ENCODE measurements at places on chromosomes 16 and 17. TPM values are rescaled to one million over a fixed set of nuclear protein-coding genes. Genes with fewer than 3 reads are reported as not detected.

- no peak for DNase-seq
Measured at GRCh38 chr17:77427391-77427991, 286.7 kb downstream of the SEC14L1 start.

GRCh38 chr17:51710634-51710979, 447.9 kb downstream of the CA10 start:
- DNase-seq = no peak

DNA sequence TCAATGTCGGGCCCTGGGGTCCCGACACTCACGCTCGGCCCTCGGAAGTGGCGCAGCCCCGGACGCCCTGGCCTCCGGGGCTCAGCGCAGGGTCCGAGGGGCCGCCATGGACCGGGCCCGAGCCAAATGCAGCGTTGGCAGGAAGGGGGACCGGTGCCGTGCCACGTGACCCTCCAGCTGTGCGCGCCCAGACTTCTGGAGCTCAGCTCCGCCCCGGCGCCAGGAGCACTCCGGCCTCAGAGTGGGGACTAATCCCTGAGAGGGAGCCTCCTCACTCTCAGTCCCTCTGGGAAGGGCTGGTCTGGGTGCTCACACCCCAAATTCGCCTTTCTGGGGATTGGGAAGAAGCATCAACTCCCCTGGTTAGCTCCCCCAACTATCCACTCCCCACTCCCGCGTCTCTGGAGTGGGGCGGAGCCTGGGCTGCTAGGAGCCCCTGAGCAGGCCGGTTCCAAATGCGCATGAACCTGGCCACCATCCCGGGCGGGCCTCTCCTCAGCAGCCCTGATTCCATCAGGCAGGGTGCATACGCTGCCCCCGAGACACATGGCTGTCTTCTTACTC, at the start of gene B3GNT9:
Gene B3GNT9 (minus strand): TSS at position 166 of the 564 bp plus-strand sequence. CDS start 513 bp downstream, outside the sequence.
- peak; percentile 88 for DNase-seq

GRCh38 chr17:39115135-39115534, 36.3 kb downstream of the PLXDC1 start:
- no peak for DNase-seq

The TBC1D24 gene
- total RNA-seq = 35.7 TPM

The ZNF48 gene
- total RNA-seq = 5.3 TPM

The DPEP1 gene
- 8.9 TPM for total RNA-seq

The TMED6 gene
- 0.65 TPM for total RNA-seq

DNA sequence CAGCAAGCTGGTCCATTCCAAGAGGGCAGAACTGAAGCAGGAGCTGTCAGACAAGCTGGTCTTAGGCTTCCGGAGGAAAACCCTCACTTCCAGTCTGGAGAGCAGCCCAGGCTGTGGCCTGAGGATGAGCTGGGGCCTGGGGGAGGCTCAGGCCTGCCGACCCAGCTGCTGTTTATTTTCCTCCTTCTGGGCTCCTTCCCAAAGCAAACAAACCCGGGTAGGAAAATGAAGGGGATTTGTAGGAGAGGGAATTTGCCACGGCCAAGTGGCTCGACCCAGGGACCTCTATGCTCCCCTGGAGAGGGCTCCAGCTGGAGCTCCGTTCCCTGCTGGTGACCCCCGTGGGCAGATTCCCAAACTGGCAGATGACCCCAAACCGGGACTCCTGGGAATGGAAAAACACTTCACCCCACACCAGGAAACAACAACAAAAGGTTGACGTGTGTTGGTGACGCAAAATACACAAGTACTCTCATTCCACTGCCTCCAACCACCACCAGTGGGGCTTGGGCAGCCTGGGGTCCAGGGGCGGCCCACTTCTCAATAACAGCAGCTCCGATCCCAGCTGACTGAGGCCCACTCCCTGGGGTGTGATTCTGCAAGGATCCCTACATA, 8.8 kb downstream of the JUP start:
- peak; percentile 96 for DNase-seq

DNA sequence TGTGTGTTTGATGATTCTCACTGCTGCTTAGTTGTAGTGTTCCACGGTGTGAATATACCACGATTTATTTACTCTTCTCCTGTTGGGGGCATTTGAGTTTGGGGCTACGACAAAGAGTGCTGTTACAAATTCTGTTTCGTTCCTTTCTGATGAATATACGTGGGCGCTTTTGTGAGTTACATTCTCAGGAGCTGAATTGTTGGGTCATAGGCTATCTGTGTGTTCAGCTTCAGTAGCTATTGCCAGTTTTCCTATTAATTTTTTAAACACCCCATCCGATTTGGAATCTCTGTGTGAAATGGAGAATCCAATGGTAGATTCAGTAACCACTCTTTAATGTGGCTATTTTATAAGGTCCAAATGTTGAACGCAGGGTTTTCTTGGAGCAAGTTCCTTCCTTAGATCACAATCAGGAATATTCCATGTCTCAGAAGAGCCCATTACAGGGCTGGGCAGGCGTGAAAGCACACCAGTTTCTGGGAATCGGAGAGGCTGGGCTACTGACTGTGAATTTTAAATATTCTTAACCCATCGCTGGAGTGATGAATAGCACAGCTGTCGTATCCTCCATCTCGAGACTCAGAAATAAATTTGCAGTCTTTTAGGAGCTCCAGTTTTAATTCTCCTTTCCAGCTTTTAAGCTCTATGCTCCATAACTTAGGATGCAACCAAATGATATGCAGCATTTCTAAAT, 115.9 kb downstream of the PITPNC1 start:
- DNase-seq = no peak

DNA sequence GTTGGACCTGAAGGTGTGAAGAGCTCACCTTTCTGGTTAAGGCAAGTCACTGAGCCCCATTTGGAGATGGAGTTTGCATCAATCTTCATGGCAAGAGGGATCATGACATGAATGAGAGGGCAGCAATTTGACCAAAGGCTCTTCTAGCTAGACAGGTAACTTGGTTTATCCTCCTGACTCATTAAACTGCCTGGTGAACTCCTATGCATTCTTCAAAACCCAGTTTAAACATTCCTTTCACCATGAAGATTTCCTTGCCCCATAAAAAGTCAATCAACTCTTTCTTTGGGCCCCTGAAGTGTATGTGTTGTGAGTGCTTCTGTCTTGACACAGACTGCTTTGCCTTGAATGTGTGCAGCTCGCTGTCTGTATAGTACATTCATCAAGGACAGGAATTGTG, 120.0 kb upstream of the FOXF1 start:
- no peak for DNase-seq

The MYO15B gene
- 194 TPM for total RNA-seq

The TNK1 gene
- total RNA-seq = 5.4 TPM

DNA sequence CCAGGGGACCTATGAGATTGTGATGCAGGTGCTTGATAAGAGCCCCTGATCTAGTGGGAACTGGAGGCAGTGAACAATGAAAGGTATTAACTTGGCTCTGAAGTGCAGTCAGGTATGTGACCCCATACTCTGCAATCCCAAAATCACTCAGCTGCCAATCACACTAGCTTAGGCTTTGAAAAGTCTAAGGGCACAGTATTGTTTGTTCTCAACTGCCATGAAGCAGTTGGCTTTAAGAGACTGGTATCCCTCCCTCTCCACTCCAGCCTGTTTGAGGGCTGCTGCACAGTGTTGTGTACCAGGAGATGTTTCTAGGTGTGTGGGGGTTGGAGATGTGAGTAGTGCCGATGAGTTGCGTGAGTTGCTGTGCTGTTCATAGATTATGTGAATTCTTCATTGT, 2.4 kb downstream of the YPEL2 start:
- DNase-seq = peak; percentile 23

The GRAPL gene
- 3.9 TPM for total RNA-seq

GRCh38 chr16:85653290-85653891, 35.4 kb downstream of the GINS2 start:
- no peak for DNase-seq

GRCh38 chr17:47649972-47650524, 329 bp downstream of the KPNB1 start:
- DNase-seq = no peak

DNA sequence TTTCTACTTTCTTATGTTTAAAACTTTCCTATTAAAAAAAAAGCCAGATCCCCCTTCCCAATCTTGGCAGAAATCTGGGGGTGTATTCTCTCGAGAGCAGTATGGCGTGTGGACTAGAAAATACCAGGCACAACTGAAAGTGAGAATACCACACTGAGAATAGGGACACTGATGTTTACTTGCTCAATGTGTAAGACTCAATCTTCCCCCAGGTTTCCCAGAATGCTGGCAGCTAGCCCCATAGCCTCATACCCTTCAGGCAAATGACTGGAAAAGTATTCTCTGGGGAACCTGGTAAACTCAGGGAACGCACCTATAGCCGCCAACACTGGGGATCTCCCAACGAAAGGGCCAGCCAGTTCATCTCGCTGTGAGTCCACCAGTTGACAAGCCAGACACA, 15.3 kb downstream of the ZZEF1 start:
- no peak for DNase-seq

GRCh38 chr17:10777131-10777807, 26.6 kb downstream of the TMEM238L start:
- no peak for DNase-seq

The MRM1 gene
- 3.5 TPM for total RNA-seq

DNA sequence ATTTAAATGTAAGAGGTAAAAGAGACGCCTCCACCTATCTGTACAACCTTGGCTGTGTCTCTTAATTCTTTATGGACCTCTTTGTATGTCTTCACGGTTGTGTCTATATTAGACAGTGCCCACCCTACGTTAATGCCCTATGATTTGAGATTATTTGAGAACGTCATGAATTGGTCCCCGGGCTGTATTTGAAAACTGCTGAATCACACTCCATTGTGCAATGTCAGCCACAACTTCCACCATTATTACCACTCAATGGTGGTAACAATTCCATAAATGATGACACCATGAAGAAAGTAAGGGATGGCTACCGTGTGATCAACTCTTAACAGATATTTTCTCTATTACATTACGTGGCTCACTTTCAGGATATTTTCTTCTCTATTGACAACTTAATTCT, 182.4 kb upstream of the RBFOX1 start:
- no peak for DNase-seq

DNA sequence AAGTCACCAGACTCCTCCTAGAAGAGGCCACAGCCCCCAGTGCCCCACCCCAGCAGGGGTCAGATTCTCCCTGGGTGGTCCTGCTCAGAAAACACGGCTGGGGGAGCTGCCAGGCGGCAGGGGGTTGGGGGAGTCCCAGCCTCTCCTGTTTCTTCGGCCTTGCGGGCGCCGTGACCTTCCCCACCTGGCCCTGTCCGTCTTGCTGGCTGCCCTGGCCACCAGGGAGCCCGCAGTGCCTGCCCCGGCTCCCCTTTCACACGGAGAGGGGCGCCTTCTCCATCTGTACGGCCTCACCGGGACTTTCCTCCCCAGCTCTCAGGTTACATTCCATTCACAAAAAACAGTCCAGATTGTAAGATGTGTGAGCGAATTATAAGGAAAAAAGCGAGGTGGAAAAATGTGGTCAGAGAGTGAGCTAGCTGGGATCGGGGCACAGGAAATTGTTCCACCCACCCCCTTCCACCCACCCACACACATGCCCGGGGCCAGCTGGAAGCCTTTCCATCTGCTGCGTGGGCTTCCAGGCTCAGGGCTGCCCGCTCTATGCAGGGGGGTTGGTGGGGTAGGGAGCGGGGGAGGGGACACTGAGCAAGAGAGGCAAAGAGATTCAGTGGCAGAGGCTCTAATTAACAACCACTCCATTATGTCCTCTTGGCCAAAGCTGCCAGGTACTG, 14.6 kb upstream of the CIBAR2 start:
- DNase-seq = peak; percentile 79

DNA sequence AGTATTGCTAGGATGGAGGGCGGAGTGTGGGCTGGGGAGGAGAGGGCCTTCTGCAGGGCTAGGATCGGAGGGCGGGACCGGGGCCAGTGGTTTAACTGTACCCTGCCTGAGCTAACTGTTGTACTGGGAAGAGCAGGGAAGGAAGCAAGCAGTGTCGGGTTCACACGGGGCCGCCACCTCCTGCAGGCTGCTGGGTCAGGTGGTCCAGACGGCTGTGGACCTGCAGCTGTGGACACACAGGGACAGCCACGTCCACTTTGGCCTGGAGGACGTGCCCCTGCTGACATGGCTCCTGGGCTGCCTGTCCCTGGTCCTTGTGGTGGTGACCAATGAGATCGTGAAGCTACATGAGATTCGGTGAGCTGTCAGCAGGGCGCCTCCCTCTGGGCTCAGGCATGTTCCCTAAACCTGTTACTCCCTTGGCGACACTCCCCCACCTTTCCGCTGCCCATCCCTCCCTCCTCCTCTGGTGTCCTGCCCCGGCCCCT, 16.6 kb downstream of the CASKIN2 start:
- DNase-seq = no peak

- DNase-seq = peak; percentile 33
Measured at GRCh38 chr17:6556121-6557039, at the start of gene PITPNM3. TSS of gene PITPNM3 (minus strand) at chr17:6556555. CDS start at chr17:6556406, 149 bp downstream.

DNA sequence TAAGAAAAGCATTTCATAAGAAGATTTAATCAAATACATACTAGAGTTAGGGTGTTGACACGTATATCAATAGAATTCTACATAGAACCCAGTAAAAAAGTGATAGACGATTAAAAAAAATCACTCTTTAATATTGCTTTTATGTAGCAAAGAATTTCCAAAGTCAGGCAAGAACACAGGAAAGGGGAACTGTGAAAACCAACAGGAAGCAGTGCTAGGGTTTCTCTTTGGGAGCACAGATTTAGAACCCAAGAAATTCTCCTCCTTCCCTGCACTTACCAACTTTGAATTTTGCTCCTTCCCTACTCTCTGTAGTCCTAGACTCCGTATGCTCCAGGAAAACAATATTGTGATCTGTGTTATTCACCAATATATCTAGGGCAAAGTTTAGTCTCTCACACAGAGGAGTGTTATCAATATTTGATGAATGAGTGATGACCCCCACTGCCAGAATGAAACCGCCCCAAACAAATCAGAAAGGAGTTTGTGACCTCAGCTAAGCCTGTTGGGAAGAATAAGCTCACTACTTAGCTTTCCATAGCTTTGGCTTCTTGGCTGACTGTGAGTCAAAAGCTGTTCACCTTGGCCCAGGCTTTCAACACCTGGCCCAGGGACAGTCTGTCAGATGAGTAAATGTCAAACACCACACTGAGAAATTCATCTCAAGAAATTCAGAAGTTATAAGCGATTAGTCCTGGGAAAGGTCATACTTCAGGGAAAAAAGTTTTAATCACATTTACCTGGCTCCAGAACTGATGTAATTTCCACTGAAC, 8.6 kb downstream of the RFWD3 start:
- no peak for DNase-seq

- DNase-seq = no peak
Measured at GRCh38 chr16:67764158-67764667, 42.1 kb downstream of the RANBP10 start.

DNA sequence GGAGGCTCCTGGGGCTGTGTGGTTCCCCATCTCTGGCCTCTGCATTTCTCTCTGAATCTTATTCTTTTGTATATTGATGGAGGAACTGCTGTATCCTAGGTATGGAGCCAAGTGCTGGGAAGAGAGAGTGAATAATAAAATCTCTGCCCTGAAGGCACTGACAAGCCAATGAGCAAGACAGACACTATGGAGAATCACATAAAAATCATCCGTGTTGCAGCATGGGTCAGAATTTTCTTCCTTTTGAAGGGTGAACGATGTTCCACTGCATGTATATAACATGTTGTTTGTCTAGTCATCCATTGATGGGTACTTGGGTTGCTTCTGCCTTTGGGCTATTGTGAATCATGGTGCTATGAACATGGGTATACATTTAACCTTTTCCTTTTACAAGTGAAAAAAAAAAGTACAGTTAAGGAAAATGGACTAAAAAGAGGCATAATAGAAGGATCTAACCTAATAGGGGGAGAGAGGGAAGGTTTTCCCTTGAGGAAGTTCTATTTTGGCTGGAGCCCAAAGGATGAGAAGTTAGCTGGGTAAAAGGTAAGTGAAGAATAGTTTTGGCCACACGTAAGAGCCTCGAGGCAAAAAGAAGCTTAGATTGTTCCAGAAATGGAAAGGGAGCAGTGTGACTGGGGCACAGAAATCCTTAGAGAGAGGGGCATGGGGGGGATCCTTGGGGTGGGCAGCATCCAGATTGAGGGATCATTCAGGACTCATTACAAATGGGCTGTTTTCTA, 32.3 kb upstream of the GNA13 start:
- no peak for DNase-seq

The NTN3 gene
- total RNA-seq = 2.4 TPM

The HID1 gene
- 42.1 TPM for total RNA-seq

Measured in lung (tissue), 17 donors.